ENCODE measurements at places on chromosomes 3 and 15.
A peak's percentile ranks its signal among the peaks of the same experiment; 100 is the strongest.

GRCh38 chr3:70916375-70917055, 604.1 kb upstream of the MDFIC2 start:
- DNase-seq: no peak

GRCh38 chr3:159667261-159667660, 321.4 kb upstream of the IL12A start:
- no peak for DNase-seq

DNA sequence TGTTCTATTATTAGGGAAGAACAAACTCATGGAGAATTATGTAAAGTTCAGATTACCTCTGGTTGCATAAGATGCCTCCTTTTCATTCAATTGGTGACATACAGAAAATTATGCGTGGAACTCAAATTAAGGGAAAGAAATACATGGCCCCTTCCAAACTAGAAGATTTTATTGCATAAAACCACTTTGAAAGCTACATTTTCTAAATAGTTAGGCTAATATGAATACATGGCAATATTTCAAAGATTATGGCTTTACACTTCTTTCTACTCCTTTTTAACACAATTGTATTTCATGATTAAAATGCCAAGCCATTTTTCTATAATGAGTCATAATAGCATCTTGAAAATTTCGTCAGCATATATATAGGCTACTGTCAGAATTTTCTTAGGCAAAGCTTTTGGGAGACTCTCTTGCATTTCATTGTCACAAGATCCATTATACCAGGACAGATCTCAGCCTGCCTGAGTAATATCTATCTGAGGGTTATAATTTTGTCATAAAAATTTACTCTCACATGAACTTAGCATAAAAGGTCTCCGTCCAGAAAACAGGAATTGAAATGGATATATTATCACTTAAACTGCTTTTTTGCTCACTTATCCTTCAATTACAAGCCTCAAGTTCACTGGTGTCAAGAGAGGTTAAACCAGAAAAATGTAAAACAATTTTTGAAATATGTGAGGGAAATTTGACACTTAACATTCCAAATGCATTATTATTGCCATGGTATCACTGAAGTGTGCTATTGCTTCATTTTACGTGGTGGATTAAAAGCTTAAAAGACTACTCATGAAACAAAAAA, 37.1 kb downstream of the CPA3 start:
- peak; percentile 6 for DNase-seq

GRCh38 chr3:184716622-184717398, 4.9 kb upstream of the MAGEF1 start:
- DNase-seq: peak; percentile 42

GRCh38 chr3:159828542-159828943, 160.1 kb upstream of the IL12A start:
- peak; percentile 70 for DNase-seq

- DNase-seq: no peak
Measured at GRCh38 chr15:65055201-65055870, 10.1 kb downstream of the SLC51B start.

GRCh38 chr3:40714771-40715345, 190.1 kb downstream of the ZNF621 start:
- no peak for DNase-seq

GRCh38 chr15:97316362-97316761, 644.1 kb upstream of the ARRDC4 start:
- no peak for DNase-seq

- DNase-seq: peak; percentile 19
Measured at GRCh38 chr3:14216257-14217048, 37.8 kb downstream of the LSM3 start.

DNA sequence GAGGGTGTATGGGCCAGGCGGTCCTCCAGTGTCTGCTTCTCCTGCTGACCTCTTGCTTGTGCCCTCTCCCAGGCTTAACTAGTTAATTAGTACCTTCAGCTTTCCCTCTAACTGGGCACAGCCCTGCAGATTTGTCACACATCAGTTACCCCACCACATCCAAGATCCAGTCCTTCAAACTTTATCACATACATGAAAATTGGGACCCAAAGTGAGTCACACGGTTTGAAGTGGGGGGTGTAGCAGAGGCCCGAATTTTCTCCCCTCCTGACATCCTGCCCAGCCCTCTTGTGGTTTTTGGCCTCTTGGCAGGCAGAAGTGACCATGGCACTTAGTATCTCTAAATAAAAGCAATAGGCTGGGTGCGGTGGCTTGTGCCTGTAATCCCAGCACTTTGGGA, 3.9 kb downstream of the MAPKAPK3 start:
- DNase-seq: no peak

DNA sequence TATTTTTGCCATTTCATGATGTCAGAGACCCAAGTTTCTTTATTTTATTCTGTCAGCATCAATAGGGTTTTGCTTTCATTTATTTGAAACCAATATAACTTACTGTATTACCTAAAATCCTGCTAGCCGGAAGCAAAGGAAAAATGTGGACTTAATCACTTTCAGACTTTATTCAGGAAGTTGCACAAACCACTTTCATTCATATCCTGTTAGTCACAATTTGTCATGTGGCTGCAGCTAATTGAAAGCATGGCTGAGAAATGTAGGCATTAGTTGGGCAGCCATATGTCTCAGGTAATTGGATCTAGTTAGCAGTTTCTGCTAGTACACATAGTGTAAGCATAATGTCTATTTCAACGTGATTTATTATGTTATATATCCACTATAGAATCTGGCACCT, 462.3 kb upstream of the SGO1 start:
- DNase-seq: no peak

- DNase-seq: no peak
Measured at GRCh38 chr3:45170096-45170495, 23.9 kb upstream of the CDCP1 start.

- DNase-seq: no peak
Measured at GRCh38 chr15:25568751-25569150, 129.9 kb upstream of the UBE3A start.

GRCh38 chr3:58197588-58197987, 13.2 kb downstream of the DNASE1L3 start:
- no peak for DNase-seq

GRCh38 chr3:65172209-65172608, 484.4 kb upstream of the ADAMTS9 start:
- no peak for DNase-seq

- DNase-seq: no peak
Measured at GRCh38 chr15:73139744-73140553, 87.7 kb downstream of the NEO1 start.

DNA sequence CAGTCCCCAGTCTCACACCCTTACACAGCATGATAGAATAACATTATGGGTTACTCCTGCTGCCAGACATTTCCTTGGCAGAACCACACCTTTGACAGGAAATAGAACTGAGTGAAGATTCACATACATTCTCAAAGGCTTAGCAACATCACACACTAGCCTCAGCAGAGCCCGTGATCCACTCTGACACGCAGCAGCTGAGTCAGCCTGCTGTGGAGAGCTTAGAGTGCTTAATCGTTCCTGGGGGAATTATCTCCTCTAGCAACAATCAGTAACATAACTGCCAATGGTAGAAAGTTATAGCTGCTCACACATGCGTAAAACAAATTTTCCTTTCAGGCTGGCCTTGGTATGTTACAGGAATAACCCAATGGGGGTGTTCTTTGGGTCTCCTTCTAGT, 382.1 kb downstream of the GAP43 start:
- DNase-seq: peak; percentile 14

GRCh38 chr3:190646996-190647395, 133.1 kb downstream of the IL1RAP start:
- no peak for DNase-seq

- DNase-seq: no peak
Measured at GRCh38 chr15:59224474-59224873, 17.8 kb downstream of the LDHAL6B start.

- no peak for DNase-seq
Measured at GRCh38 chr3:184526088-184526433, 35.5 kb upstream of the EPHB3 start.

GRCh38 chr3:127729556-127730056, 56.9 kb downstream of the ABTB1 start:
- DNase-seq: no peak

DNA sequence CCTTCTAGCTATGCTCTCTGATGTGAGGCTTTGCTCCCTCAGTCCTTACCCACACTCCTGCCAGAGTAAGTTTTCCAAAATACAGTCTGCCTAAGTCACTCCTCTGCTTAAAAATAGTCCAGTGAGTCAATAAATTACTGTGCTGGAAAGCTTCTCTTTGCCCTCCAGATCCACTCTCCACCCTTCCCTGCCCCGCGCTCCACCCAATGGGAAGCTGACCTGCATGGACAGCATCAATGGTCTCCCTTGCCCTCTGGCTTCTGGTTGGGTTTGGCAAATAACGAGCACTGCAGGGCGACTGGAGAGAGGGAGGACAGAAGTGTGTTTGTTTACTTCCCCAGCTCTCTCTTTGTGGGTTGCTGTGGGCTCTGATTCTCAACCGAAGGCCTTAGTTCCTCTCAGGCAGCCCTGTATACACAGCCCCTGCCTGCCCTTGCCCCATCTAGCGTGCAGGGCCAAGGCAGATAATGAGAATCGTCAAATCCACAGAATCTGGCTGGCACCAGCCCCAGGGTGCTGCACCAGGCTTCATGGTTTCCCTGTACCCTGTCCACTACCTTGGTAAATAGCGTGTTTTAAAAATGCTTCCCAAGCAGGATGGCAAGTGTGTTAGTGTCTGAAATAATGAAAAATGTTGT, 110.4 kb downstream of the ADAMTSL3 start:
- DNase-seq: peak; percentile 59

DNA sequence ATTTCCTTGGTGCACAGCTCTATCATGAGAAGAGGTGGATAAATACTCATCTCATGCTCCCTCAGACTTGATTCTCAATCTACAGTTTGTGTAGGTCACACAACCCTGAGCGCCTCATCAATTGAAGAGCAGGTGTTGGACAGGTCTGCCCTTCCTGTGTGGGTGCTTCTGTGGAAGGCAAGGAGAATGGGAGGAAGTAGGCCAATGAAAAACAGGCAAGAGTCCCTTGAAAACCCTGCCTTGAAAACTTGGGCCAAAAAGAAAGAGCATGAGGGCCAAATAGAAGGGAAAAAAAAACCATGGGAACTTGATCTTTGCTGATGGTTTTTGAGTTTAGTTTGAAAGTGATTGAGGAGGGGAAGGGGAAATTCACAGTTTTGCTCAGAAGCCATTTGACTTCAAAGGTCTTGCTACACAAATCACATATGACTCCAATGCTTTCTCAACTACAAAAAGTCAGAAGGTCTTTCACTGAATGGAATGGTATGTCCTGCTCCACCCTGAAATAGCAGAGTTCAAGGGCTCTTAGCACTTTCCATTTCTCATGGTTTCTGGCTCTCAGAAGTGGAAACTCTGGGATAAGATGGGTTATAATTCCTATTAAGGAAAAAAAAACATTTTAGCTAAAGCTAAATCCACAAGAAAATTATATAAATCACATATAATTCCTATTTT, 37.2 kb upstream of the TM4SF1 start:
- no peak for DNase-seq

GRCh38 chr3:69452295-69452694, 66.4 kb upstream of the FRMD4B start:
- no peak for DNase-seq

GRCh38 chr3:118587037-118587741, 447.5 kb downstream of the IGSF11 start:
- DNase-seq: peak; percentile 30

DNA sequence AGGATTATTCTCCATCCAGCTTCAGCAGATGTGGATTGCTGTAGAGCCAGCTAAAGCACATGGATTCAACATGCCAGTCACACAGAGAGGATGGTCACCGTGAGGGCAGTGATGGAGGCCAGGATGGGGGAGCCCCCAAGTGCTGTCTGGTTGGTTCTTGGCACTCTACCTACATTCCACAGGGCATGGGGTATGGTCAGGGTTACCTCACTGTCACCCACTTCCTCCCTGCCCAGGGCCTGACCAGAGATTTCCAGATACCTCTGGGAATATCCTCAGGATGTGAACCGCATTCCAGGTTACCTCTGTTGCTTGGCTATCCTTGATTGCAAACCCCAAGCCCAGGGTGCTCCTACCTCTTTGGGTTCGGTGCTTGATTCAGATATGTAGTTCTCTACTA, 147.3 kb upstream of the TRIM42 start:
- no peak for DNase-seq

- no peak for DNase-seq
Measured at GRCh38 chr3:131091768-131092167, 65.1 kb downstream of the NEK11 start.

DNA sequence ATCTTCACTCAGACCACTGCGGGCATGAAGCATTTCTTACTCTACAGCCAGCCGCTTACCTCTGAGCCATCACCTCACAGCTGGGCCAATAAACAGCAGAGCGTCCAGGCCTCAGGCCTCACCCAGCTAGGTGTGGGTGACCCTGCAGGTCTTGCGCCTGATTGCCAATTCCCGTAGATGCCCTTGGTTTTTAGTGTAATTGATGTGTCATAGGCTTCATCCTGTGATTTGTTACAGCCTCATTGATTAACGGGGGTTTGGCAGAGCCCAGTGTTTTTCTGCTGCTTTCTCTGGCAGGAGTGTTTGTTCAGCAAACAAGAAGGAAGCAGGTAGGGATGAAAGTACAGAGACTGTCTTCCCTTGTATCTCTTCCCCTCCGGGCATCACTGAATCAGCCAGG, 49.6 kb upstream of the BNIP2 start:
- no peak for DNase-seq

DNA sequence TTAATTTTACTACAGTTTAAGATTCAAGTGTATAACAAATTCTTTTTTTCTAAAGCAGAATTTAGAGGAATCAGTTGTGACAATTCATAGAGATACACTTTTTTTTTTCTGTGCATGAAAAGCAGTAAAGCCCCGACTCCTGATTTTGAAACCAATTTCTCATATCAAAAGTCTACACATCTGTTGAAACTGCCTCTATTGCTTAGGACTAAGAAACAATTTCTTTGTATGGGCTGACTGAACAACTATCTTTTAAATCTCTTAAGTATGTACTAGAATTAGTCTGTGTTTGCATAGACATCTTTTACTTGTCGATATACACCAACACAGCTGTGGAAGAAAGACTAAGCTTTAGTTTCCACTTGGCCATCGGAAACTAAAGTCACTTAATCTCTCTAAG, 127.6 kb downstream of the MEIS2 start:
- DNase-seq: no peak

- no peak for DNase-seq
Measured at GRCh38 chr15:94380798-94381197, 149.4 kb downstream of the MCTP2 start.

- DNase-seq: peak; percentile 76
Measured at GRCh38 chr3:124995460-124995994, 60.3 kb downstream of the HEG1 start.

Data from SK-MEL-5 (cell line).